ENCODE measurements at places on chromosomes 11 and 22. TPM values are rescaled to one million over a fixed set of nuclear protein-coding genes. Genes with fewer than 3 reads are reported as not detected.

The TEX12 gene
- total RNA-seq, result not detected

The C11orf52 gene
- total RNA-seq, result not detected

The NRIP3 gene
- 1.3 TPM for total RNA-seq

The NXPE1 gene
- total RNA-seq, result not detected

The OR2D2 gene
- total RNA-seq, result not detected

The KRTAP5-2 gene
- total RNA-seq, result not detected

The HEPHL1 gene
- not detected for total RNA-seq

The IFITM2 gene
- 179 TPM for total RNA-seq

The NCAM1 gene
- total RNA-seq, result 0.11 TPM

The ISX gene
- not detected for total RNA-seq

The FREY1 gene
- total RNA-seq, result 1.2 TPM

The SESN3 gene
- total RNA-seq, result 15.5 TPM

The LRRC32 gene
- 5.4 TPM for total RNA-seq

The HORMAD2 gene
- not detected for total RNA-seq

The BMAL1 gene
- 19.0 TPM for total RNA-seq

The SLC17A6 gene
- not detected for total RNA-seq

The LGALS1 gene
- 297 TPM for total RNA-seq

The OR51B5 gene
- total RNA-seq, result not detected

The SMTNL1 gene
- total RNA-seq, result not detected

The FDX1 gene
- 15.4 TPM for total RNA-seq

The KRTAP5-1 gene
- total RNA-seq, result not detected

The SLC22A12 gene
- not detected for total RNA-seq

The ACR gene
- total RNA-seq, result not detected

The POTEH gene
- total RNA-seq, result not detected

The LIN7C gene
- 29.1 TPM for total RNA-seq

The CLTCL1 gene
- 0.61 TPM for total RNA-seq

The SCGB1A1 gene
- total RNA-seq, result not detected
